ENCODE measurements at places on chromosomes 4 and X.

DNA sequence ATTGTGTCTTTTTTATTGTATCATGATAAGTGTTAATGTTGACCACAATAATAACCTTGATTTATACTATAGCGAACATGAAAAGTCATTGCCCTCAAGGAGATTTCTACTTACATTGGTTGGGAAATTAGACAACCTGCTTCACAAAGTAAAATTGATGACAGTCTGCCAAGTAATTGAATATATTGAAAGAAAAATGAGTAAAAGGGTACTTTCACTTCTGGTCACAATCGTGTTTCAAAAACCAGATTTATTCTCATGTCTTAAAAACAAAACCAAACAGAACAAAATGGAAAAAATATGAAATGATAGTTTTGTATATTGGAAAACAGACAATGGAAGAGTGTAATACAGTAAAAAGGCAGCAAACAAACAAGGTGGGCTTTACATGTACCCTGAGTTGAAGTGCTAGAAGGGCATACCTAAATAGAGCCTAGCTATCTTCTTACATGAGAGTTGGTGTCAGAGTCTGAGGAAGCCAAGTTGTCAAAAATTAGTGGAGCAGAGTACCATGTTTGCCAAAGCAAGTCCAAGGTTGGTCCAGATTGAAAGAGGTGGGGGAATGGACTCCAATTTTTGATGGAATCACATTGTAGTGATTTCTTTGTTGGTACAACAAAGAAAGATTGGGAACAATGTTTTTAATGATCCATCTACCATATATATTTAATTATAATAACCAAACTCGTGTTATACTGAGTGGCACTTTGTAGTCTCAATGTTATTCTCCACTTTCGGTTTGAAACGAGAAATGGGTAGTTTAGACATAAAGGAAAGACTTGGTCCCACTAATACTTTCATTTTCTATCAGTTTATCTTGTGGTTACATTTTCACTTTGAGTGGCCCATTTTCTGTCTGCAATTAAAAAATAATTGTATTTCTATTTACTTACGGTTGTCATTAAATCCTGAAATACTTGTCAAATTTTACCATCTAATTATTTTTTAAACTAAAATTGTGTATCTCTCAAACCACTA is 775.6 kb downstream of the STIM2 start:
- no peak for DNase-seq

DNA sequence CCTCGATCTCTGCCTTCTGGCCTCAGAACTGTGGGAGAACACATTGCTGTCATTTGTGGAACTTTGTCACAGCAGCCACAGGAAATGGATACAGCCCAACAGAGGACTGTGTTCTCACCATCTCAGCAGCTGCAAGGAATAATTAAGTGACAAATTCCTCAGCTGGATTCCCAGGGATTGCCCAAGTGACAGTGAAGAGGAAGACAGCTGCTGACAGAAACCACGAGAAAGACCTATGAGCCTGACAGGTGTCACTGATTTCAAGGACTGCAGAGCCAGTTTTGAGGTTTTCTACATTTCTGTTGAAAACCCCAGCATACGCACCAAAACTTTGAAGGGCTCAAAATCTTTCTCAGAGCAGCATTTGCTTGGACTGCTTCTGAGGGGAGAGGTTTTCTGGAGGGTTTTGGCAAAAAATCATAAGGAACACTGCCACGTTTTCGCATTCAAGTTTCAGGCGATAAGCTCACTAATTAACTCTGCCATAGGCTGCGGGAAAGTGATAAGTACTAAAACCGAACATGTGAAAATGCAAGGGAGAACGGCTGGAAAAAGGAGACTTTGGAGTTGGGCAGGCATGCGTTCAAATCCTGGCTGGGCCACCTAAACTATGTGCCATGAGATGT is 88.8 kb downstream of the DRD5 start:
- DNase-seq: no peak

DNA sequence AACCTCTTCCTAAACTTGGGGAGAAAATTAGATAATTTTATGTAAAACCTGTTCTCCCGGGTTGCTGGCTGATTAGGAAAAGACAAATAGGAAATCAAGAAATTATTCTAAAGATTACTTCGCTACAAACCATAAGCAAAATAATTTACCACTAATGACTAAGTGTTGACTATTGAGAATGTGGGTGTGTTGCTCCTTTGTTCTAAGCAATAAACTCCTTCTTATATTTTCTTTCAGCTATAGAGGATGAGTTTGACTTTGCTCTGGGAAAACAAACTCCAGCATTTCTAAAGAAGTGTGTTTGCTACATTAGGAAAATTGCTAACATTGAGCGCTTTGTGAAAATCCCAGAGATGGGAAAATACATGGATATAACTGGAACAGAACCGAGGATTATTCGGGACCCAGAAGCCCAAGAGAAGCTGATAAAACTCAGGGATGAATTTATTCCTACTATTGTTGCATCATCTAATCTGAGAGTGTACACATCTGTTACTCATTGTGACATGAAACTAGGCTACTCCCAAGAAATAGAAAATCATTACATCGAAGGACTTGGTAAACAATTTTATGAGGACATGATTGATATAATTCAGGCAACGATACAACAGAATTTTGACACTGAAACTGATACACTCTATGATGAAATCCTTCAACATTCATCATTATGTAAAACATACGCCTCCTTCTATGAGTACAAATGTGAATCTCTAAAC is 194.2 kb downstream of the NWD2 start:
- DNase-seq: no peak

GRCh38 chr4:46886711-46887110 is 22.3 kb downstream of the COX7B2 start:
- DNase-seq: no peak

DNA sequence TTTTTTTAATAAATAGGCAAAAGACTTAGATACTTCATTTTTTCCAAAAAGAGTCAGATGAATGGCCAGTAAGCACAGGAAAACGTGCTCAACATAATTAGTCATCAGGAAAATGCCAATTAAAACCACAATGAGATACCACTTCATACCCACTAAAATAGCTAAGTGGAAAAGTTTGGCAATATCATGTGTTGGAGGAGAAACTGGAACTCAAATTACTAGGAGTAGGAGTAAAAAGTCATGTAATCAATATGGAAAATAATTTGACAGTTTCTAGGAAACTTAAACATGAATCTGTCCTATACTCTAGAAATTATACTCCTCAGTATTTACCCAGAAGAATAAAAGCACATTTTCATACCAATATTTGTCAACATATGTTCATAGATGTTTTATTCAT is 449.8 kb downstream of the INPP4B start:
- peak; percentile 84 for DNase-seq

- no peak for DNase-seq
Measured at GRCh38 chr4:39451423-39452023, 7.2 kb downstream of the RPL9 start.

GRCh38 chrX:9475984-9476383 is 11.1 kb downstream of the TBL1X start:
- DNase-seq: no peak

- DNase-seq: peak; percentile 21
Measured at GRCh38 chr4:183130328-183131155, 31.5 kb downstream of the WWC2 start.
